ENCODE measurements at places on chromosomes 7 and 10.

- DNase-seq, result no peak
These were observed 30.0 kb upstream of the ZNF722 start for GRCh38 chr7:63968629-63969028.

GRCh38 chr7:23074443-23075261 is 30.9 kb upstream of the KLHL7 start:
- DNase-seq, result no peak

- DNase-seq, result peak; percentile 85
These were observed 521 bp upstream of the NYAP1 start for GRCh38 chr7:100483090-100483721.

DNA sequence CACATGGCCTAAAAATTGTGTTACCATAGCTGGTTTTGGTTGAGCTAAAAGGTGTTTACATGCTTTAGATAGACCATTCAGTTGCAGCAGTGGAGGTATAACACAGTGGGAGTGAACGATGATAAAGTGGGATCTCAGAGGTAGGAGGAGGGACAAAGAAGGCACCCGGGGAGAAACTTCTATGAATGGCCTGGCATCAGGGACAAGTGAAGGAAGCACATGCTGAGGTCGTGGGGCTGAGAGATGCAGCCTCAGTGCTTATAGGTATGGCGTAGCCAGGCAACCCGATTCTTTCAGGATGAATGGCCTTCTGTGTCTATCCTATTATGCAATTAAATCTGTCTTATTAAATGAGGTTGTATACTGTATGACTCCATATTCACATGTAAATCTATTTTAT is 3.9 kb upstream of the CDK6 start:
- no peak for DNase-seq

DNA sequence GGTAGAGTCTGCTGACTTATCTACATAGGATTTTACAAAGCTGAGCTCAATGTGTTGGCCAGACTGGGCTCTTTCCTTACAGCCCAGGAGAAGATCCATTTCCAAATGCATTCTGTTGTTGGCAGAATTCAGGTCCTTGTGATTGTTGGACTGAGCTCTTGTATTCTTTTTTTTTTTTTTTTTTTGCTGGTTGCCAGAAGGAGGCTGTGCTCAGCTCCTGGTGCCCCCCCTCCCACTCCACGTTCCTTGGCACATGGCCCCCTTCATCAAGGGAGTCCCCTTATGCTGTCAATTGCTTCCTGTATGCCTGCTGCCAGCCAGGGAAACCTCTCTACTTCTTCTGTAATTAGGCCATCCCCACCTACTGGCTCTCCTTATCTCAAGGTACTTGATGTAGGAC is 518.1 kb upstream of the AKR1E2 start:
- DNase-seq, result no peak

GRCh38 chr7:106222545-106222944 is 62.2 kb downstream of the NAMPT start:
- DNase-seq, result no peak

- DNase-seq, result peak; percentile 57
These were observed 107.3 kb downstream of the SNX10 start for GRCh38 chr7:26398756-26399509.

DNA sequence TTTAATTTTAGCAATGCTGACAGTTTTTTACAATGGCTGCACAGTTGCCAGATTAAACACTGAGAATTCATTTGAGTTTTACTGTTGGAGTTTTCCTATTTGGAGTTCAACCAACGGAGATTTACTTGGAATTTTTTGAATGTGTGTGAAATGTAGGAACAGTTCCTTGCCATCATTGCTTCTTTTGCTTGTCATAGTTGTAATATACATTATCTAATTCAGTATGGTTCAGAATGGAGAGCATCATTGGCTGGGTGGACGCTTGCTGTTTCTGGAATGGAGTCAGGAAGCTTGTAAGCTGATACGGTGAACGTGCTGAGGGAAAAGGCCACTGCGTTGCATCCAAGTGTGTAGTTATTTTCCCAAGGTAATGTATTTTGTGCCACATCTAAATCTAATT is 404.3 kb upstream of the KLF6 start:
- no peak for DNase-seq

GRCh38 chr10:70362328-70362727 is 20.1 kb downstream of the LRRC20 start:
- no peak for DNase-seq

GRCh38 chr10:46228563-46229071 is 58.2 kb upstream of the ANTXRL start:
- peak; percentile 80 for DNase-seq

DNA sequence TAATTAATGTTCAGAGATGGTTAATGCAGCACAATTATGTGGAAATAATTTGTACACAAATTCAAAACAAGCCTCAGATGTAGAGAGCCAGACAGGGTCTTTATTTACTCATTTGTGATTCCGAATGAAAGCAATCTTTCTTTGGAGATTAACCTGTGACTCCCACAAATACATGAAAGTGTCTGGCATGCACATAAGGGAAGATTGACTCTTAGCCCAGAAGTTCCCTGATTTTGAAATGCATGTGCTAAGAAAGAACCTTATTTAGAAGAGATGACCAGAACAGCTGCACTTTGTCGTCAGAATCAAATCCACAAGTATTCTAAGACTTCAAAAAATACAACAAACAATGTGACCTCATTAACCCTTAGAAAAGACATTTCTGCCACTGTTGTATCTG is 45.1 kb downstream of the RNLS start:
- DNase-seq, result no peak

DNA sequence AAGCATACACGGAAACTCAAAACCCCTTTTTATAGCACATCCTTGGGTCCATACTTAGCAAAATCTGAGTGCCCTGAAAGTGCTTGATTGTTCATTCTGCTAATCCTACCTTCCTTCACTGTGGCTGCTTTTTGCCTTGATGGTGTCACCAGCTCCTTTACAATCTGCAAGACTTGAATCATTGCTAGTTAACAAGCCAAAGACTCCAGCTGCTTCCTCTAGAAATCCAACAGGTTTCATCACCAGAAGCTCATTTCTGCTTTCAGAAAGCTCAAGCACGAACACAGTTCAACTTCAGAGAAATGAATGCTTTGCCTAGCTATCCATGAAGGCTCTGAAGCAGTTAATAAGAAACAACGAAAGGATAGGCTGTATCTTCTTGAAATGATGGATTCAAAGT is 38.0 kb downstream of the USP6NL start:
- DNase-seq, result no peak

DNA sequence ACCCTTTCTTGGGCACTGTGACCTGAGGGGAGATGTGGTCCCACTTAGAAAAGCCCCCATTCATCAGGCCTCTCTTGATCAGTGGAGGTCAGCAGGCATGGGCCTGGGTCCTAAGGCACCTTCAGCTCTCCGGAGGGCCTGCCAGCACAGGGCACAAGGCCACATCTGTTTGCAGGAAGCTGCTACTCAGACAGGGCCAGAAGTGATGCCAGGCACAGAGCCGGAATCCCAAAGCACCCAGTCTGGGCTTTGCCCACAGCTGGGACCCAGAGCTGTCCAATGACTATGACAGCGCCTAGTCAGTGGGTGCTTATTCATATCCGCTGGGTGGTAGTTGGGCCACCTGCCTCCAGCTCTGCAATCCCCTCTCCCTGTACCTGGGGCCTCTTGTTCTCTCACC is 63.2 kb upstream of the ELN start:
- DNase-seq, result no peak

DNA sequence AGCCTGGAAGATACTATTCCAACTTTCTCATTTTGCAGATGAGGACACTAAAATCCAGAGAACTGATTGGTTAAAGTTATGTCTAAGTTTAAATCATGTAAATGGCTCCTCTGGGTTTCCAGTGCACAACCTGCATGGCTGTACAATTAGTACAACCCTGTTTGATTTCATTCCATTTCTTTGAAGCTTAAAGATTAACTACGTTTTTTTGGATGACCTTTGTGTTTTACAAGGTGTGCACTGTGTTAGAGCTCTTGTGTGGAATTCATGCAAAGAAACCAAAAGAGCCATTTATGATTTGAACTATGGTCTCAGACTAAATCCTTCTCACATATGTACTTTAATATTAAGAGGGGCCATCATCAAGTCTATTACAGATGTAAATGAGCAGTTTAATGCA is 149.5 kb downstream of the TMEM168 start:
- no peak for DNase-seq

DNA sequence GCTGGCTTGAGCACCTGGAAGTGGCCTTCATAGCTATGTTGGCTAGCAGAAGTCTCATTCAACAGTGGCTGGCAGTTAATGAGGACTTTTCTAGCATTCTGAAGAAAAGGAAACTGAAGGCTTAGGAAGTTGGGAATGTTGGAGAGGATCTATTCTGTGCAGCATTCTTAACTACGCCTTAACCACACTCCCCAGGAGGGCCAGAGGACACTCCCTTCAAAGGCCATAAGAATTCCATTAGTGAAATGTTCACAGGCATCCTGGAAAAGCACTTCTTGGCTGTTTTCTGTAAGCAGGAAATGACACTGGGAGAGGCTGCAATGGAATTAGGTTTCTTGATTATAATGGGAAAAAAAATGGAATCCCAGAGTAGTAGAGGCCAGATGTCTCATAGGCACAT is 188.9 kb downstream of the ARHGAP12 start:
- DNase-seq, result no peak

- no peak for DNase-seq
These were observed 120.1 kb downstream of the SVOPL start for GRCh38 chr7:138581065-138581464.

- no peak for DNase-seq
These were observed 13.1 kb downstream of the FXYD4 start for GRCh38 chr10:43384252-43385221.

- no peak for DNase-seq
These were observed 58.3 kb upstream of the KIF5B start for GRCh38 chr10:32114508-32114907.

DNA sequence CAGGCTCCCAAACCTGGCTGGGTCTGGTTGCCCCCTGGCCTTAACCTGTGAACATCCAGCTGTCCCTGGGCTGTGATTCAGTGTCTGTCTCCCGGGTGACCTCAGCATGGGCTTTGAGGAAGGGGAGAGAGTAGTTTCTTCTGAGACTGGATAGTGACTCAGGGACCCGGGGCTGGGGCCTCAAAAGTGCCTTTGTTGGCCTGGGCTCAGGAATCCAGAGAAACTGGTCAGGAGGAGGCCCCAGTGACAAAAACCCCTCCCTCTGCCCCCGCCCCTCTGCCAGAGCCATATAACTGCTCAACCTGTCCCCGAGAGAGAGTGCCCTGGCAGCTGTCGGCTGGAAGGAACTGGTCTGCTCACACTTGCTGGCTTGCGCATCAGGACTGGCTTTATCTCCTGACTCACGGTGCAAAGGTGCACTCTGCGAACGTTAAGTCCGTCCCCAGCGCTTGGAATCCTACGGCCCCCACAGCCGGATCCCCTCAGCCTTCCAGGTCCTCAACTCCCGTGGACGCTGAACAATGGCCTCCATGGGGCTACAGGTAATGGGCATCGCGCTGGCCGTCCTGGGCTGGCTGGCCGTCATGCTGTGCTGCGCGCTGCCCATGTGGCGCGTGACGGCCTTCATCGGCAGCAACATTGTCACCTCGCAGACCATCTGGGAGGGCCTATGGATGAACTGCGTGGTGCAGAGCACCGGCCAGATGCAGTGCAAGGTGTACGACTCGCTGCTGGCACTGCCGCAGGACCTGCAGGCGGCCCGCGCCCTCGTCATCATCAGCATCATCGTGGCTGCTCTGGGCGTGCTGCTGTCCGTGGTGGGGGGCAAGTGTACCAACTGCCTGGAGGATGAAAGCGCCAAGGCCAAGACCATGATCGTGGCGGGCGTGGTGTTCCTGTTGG is at the start of gene CLDN4:
CLDN4 (plus strand) TSS at position 316 of the 903 bp plus-strand sequence; CDS start at position 522, 206 bp downstream.
- DNase-seq, result no peak

- no peak for DNase-seq
These were observed 74.0 kb downstream of the GATA3 start for GRCh38 chr10:8128511-8128910.

DNA sequence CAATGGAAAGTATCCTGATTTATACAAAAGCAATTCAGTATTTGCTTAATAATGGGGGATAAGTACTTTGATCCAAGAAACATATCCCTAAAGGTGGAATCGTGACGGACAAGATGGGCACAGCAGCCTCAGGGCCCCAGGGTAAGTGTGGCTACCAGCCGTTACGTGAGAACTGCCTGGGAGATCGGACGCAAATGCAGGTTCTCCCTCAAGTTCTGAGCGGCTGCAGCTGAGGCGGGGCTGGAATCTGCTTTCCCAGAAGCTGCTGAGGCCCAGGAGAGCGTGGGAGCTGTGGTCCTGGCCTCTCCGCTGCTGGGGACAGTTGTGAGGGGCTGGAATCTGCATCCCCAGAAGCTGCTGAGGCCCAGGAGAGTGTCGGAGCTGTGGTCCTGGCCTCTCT is 13.5 kb downstream of the FOXL3 start:
- DNase-seq, result no peak

DNA sequence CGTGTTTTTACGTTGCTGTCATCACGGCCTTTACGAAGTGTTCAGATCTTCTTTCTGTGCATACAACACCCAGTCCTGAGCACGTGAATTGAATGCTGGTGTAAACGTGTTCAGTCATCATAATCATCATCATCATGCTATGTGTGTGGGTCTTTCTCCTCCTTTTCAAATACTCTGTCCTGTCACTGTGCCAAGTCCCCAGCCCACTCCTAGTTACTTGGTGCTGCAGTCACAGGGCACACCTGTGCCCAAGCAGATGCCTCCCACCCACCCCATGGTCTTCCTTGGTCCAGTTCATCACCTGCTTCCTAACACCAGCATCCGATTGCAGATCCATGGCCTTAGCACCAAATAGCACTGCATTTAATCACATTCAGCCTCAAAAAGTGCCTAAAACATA is 78.6 kb upstream of the MGMT start:
- DNase-seq, result no peak

- DNase-seq, result no peak
These were observed 14.5 kb downstream of the ZCCHC24 start for GRCh38 chr10:79430936-79431335.

- no peak for DNase-seq
These were observed 213.5 kb downstream of the PAXIP1 start for GRCh38 chr7:154789404-154789803.

DNA sequence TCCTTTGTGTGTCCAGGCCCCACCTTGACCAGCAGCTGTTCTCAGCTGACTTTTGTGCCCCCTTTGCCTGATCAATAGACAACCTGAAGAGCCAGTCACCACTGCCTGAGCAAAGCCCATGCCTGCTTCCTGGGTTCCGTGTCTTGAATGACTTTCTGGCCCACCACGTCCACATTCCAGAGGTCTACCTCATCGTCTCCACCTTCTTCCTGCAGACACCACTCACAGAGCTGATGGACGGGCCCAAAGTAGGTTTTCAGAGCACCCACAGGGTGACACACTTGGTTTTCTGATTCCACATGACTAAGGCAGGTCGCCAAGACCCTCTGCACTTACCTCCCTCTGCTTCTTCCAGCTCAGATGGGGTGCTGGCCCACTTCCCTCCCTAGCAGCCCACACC is 126.8 kb downstream of the WDFY4 start:
- no peak for DNase-seq

DNA sequence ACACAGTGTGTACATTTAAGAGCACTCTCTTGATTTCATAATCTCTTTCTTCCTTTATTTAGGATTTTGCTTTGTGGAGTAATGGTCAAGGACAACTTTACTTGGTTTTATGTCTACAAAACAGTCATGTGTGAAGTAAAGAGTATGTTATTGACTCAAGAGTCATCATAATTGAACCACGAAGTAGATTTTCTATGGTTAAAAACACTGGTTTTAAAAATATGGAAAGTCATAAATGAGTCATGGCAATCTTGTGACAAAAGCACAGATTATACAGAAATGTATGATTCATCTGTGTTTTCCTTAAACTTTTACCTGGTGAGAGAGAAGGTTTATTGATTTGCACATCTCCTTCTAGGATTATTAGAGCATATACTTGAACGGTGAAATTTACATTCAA is 969.7 kb downstream of the GATA3 start:
- DNase-seq, result no peak

- DNase-seq, result no peak
These were observed 161.1 kb upstream of the ZWINT start for GRCh38 chr10:56522166-56522565.
